ENCODE measurements at places on chromosomes 2 and 18.

DNA sequence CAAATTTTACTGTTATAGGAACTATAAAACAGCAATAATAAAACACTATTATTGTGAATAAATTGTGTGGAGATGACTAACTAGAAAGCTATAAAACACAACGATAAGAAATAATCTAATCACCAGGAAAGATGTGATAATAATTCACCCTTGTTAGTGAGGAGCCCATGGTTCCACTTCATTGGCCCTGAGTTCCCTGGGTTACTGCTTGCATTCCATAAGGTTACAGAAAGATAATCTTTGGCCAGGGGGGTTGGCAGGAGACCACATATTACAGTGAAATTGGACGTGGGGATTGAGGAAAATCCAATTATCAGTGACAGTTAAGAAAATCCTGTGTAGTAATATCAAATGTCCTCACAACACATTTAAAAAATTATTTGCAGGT, 2.5 kb upstream of the CPO start:
- no peak for DNase-seq

- no peak for DNase-seq
Observed at GRCh38 chr2:168392024-168392423, 64.0 kb upstream of the CERS6 start.

DNA sequence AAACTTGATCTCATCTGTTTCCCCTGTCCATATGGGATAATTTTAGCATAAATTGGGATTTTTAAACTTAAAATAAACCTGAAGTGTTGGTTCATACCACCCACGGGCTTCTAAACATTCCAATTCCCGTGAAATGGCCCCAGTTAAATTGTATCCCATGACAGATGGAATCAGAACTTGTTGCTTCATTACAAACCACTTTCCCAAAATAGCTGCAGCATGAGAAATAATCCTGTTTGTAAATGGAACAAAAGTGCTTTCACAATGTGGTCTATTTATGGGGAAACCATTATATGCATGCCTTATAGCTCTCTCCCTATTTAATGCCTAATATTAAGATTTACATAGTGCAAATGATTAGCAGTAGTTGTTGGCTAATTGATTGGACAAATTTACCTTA, 15.9 kb downstream of the SCG2 start:
- DNase-seq, result no peak

- no peak for DNase-seq
Observed at GRCh38 chr2:11554399-11554716, 20.5 kb downstream of the GREB1 start.

GRCh38 chr2:437756-438393, 150.0 kb upstream of the ALKAL2 start:
- DNase-seq, result no peak

- no peak for DNase-seq
Observed at GRCh38 chr18:68181956-68182355, 533.0 kb downstream of the TMX3 start.

GRCh38 chr2:38255211-38255610, 121.9 kb downstream of the ATL2 start:
- no peak for DNase-seq

- DNase-seq, result no peak
Observed at GRCh38 chr2:109260116-109260855, 131.3 kb downstream of the SH3RF3 start.

DNA sequence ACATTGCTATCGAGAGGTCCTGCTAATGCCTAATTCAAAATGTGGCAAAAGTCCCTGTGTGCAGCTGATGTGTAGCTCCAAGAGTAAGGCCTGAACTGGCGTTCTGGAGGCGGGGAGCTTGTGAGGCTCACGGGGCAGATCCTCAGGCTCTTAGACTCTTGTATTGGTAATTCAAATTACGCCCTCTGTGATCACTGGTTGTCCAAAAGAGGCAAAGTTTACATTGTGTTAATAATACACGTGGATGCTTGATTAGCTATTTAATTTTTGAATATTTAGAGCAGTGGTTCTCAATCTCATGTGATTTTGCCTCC, 12.4 kb upstream of the CRYGA start:
- no peak for DNase-seq

- DNase-seq, result no peak
Observed at GRCh38 chr18:49652881-49653724, 91.2 kb downstream of the LIPG start.

DNA sequence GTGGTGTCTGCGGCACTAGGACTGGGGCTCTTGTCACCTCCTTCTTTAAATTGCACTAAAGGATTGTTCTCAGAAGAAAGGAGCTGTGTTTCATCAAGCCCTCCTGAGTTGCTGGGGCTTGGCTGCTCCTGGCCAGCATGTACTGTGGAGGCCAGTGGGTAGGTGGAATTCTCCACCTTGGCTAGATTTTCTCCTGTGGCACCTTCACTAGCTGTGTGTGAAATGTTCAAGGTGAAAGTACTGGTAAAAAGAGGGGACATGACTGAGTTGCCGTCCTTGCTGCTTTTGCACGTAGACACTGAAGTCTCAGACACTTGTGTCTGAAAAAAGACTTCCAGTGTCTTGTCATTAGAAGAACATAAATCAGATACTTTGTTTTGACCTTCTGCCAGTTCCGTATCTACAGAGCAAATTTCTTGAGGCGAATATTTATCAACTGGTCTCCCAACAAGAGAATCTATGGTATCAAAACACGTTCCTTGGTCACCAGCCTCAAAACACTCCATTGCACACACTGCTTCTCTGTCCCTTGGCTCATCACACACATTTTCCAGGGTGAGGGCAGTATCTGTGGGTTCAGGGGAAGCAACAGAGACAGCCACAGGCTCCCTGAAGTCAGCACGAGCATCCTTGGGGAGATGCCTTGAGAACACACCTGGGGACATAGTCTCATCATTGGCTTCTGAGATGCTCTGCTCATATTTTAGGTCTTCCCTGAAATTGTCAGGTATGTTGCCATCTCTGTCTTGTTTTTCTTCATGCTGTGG, 91.4 kb downstream of the ALPK2 start:
- DNase-seq, result no peak

- no peak for DNase-seq
Observed at GRCh38 chr2:112253261-112253815, 1.5 kb downstream of the ZC3H8 start.

DNA sequence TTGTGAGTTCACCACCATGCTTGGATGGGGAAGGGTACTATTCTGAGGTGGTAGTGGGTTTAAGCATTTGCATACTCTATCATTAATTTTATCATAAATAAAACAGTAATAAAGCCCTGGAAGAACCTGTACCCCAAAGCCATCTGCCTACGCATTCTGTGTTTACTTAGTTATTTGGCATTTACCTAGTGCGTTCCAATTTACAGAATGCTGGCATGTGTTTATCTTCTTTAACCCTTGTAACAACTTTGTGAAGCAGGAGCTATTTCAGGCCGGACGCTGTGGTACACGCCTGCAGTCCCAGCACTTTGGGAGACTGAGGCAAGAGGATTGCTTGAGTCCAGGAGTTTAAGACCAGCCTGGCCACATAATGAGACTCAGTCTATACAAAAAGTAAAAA, 17.8 kb upstream of the ODC1 start:
- no peak for DNase-seq

DNA sequence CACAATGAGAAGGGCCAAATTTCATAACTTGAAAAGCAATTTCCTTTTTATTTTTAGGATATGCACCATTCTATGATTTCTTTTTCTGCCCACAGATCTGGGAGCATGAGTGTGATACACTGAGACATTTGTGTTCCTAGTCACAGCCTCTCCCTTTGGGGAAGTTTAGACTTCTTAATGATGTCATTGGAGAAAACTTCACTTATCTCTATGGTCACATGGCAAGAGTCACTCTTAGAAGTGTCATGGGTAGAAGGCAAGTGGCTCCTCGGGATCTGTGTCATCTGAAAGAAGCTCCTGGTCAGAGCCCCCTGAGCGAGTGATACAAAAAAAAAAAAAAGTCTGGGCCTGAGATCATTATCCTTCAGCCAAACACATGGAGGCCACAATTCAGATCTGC, 62.5 kb upstream of the LGALSL start:
- DNase-seq, result no peak

- DNase-seq, result no peak
Observed at GRCh38 chr18:48923746-48924629, 26.8 kb downstream of the SMAD7 start.

DNA sequence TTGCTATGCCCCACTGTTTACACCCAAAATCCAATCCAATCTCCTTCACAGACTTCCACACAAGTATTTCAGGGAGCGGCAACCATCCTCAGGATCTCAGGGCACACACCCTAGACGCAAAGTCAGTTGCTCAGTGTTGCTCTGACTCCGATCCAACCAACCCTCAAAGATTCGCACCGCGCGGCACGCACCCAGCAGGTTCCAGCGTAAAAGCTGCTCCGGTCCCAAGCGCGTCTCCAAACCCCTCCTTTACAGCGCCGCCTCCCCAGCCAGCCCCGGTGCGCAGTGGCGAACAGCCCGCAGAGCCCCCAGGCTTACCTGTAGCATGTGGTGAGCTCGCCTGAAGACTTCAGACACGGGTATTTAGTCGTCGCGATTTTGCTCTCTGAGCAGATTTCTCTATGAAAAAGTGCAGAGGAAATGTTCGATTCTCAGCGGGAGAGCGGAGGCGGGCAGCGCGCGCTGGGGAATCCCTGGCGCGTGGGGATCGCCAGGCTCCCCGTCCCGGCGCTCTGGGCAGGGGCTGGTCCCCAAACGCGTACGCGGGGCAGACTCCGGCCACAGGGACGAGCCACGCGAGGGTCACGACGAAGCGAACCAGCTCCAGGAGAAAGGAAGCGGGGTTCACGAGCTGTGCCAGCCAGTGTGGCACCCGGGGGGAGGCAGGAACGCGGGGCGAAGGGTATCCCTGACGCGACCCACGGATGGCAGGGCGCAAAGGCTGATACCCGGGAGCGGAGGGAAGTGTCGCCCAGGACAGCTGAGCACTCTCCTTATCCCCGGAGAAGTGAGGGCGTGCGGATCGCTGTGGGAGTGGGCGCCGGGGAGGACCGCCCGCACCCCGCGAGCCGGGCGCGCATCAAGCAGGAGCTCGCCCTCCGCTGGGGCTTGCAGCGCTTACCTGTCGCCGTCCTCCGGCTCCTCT, 650 bp downstream of the CCBE1 start:
- no peak for DNase-seq

GRCh38 chr18:27685807-27686412, 491.0 kb downstream of the CDH2 start:
- no peak for DNase-seq

- no peak for DNase-seq
Observed at GRCh38 chr2:134670955-134671354, 47.8 kb downstream of the TMEM163 start.

DNA sequence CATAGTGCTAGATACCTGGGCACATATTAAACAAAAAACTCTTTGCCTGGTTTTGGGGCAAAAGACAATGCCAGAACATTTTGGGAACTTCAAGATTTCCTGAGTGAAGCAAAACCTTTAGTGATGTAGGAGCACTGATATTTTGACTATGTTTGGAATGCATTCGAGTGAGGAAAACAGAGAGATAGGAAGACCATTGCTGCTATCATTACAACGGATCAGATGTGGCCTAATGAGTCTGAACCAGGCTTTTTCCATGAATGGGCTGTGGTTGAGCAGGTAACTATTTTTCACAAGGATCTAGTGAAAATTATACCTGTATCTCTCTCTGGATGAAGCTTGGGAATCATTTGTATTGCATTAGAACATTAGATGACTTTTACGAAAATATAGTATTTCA, 562.2 kb downstream of the DCC start:
- no peak for DNase-seq

DNA sequence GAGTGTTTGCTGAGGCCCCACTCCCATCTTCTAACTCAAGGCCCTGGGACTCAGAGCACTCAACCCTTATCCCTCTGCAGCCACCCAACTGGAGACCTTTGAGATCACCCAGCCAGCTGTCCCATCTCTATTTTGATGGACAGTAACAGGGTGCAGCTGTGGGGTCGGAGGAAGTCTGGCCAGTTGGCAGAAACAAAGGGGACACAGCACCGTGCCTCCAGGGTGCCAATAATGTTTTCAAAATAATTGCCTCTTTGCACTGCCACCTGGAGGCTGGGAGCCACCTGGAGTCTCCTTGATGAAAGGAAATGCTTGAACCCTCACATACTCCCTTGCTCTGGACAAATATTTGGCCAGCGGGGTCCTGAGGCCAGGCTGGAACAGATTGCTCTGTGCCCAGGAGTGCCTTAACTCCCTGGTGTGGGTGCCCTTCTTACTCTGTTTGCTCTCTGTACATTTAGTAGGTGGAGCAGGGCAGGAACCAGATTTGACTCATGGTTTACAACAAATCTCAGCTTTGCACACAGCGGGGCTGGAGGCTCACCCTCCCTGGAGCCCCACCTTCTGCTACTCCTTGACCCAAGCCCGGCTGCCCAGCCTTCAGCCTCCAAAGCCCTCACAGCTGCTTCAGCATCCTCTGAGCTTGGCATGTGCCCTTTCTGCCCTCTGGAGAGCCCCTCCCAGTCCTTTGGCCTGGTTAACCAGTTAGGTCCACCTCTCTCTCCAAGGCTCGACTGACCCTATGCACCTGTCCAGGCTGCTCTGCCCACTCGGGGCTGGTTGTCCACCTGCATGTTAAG, 17.2 kb downstream of the MAL start:
- DNase-seq, result no peak

GRCh38 chr2:106178716-106179115, 15.4 kb downstream of the UXS1 start:
- no peak for DNase-seq

DNA sequence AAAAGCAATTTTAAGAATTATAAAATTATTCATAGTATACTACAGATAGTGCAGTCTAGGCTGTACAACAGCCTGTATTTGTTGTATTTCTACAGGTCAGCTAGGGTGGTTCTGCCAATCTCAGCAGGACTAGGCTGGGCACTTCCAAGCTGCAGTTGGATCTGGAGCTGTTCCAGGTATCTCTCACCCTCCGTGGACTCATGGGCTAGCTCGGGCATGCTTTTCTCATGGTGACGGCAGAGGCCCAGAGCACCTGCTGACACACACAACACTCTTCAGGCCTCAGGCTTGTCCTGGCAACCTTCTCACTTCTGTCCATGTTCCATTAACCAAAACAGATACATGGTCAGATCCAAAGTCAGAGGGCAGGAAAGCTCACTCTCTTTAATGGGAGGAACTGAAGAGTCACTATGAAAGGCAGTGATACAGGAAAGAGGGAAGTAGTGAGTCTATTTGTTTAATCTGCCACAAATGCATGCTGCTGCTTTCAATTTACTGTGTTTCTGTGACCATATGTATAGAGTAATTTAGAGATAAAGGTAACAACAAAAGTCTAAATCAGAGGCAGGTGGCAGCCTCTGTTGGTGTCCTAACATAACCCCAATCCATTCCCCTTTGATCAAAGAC, 462.4 kb upstream of the ACVR2A start:
- no peak for DNase-seq

DNA sequence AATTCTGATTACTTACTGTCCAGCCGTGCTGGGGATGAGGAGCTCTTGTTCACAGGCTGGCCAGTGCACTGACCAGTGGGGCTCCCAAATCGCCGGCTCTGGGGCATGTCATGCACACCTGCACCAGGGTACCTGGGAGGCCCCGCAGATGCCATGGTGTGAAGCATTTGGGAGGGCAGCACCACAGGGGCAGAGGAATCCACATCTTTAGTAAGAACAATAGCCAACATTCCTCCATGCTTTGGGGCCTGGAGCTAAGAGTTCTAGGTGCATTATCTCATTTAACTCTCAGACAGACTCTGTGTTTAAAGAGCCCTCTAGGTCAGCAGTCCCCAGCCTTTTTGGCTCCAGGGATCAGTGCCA, 104.2 kb downstream of the ACKR3 start:
- DNase-seq, result no peak

Data from activated CD4-positive, CD25-positive, alpha-beta regulatory T cell (primary cell).